ENCODE measurements at places on chromosomes 13 and 19.

- DNase-seq: no peak
Observed at GRCh38 chr13:110571896-110572777, 10.6 kb upstream of the RAB20 start.

GRCh38 chr13:23098161-23098907, 82.4 kb upstream of the SGCG start:
- DNase-seq: peak; percentile 52

DNA sequence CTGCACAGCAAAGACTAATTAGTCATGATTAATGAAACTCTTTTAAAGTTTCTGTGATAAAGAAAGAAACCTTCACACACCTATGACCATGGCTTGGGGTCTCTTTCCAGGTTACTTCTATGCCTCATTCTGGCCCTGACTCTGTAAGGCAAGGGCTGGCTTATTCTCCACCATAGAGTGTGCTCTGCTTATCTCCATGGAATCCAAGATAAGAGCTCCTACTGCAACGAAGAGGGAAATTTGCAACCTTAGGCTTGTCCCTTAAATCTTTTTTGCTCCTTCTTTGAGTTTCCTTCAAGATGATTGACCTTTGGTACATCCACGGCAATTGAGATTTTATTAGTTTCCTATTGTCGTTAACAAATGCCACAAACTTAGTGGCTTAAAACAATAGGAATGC, 239.9 kb downstream of the SPRY2 start:
- no peak for DNase-seq

- no peak for DNase-seq
Observed at GRCh38 chr19:34794066-34794960, 21.3 kb upstream of the ZNF599 start.

- peak; percentile 62 for DNase-seq
Observed at GRCh38 chr13:93535251-93535650, 308.6 kb downstream of the GPC6 start.

DNA sequence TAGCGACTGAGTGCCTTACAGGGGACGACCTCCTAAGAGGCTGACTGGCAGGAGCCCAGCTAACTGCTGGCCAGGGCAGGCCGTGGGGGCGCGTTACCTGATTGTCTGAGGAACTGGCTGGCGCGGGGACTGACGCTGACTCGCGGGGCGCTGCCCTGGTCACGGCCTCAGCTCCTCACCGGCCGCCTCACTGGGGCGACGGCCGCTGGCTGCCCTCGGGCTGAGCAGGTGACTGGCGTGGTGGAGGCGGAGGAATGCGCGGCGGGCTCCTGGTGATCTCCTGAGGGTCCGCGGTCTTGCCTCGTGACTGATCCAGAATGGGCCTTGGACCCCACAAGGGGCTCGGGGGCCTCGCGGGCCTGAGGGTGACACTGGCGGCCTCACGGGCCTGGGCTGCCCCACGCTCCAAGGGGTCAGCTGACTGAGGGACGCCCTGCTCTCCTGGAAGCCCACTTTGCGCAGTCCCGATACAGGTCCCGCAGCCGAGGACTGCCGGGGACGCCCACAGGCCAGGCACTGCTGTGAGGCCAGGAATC, 39.3 kb downstream of the SIGLEC7 start:
- DNase-seq: no peak

DNA sequence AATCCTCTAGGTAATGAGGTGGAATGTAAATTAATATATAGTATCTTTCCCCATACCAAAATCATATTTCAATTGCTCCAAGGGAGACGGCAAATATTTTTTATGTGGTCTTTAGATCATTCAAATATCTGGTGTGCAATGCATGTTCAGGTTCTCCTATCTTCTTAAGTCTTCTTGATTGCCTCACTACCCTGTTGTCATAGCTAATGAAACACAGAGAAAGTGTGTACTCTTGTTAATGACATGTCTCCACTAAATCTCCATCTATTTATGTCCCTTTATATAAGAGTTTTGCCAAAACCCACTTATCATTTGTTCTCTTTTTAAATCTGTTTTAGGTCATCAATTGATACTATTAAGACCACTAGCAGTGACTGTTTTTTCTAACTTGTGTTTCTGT, 6.6 kb downstream of the STARD13 start:
- DNase-seq: no peak

GRCh38 chr19:38009650-38010242, 102.7 kb downstream of the SIPA1L3 start:
- DNase-seq: no peak

- DNase-seq: peak; percentile 18
Observed at GRCh38 chr19:19487950-19488874, 27.1 kb downstream of the TSSK6 start.

DNA sequence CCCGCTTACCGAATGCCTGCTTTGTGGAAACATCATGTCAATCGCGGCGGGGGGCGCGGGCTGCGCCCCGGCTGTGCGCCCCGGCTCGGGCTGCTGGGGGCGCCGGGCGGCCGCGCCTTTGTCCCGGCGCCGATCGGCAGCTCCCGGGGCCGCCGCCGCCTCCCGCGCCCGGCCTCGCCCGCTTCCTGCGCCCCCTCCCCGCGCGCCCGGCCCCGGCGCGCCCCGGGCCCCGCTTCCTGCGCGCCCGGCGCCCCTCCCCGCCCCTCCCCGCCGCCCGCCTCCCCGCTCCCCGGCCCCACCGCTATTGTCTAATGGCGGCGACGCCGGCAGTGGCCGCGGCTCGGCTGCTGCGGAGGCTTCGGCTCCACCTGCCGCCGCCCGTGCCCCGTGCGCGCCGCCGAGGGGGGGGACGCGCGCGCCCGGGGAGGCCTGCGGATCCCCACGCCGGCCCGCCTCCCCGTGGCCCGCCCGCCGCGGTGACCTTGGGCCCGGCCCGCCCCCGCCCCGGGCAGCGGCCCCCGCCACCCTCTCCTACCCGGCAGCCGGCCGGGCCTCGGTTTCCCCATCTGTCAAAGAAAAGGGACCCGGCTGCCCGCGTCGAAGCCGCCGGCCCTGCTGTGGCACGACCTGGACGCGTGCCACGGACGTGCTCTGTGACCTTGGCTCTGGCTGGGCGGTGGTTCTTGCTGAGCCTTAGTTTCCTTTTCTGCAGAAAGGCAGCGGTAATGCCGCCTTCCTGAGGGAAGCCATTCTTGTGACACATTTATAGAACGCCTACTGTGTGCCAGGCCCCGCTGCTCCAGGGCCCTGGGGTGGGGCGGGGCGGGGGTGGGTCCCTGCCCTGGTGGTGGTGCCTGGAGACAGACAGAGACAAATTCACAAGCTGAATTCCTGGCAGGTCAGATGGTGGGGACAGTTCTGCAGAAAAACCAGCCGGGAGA, at the start of gene TLE5:
TLE5 (minus strand) TSS at position 331 of the 941 bp plus-strand sequence; CDS start at position 36, 295 bp downstream.
- DNase-seq: peak; percentile 65

GRCh38 chr19:7994114-7994513, 11.3 kb downstream of the ELAVL1 start:
- no peak for DNase-seq

GRCh38 chr13:69331245-69331644, 776.4 kb upstream of the ATXN8OS start:
- peak; percentile 25 for DNase-seq

- no peak for DNase-seq
Observed at GRCh38 chr13:76600081-76600480, 286.1 kb downstream of the KCTD12 start.

Data from fibroblast of skin of right biceps (primary cell).